ENCODE measurements at places on chromosomes 13 and 19. TPM values are rescaled to one million over a fixed set of nuclear protein-coding genes. Genes with fewer than 3 reads are reported as not detected.

DNA sequence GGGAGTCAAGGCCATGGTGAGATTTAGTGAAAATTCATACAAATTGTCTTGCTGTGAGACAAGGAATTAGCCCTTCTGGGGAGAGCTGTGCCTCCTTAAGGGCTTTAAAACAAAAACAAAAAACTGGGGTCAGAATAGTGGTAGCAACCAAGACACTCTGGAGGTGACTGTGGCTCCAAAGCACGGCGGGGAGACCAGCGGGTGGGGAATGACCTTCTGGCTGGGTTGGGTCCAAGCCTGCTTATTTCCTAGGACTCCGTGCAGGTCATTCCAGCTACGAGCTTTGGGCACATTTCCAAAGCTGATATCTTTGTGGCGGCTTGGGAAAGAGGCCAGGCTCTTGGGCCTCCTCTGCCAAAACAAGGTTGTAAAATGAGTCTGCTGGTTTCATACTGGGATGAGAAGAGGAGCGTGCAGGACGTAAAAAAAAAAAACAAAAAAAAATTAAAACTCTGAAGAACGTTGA lies 348.3 kb downstream of the UQCRFS1 start:
- no peaks in the 10 kb centered on the region for H3K36me3 ChIP-seq
- H3K4me1 ChIP-seq, result no peaks in the 10 kb centered on the region
- no peak overlapping the region for H3K4me3 ChIP-seq
- DNase-seq, result no peak
- H3K27ac ChIP-seq, result no peak overlapping the region

DNA sequence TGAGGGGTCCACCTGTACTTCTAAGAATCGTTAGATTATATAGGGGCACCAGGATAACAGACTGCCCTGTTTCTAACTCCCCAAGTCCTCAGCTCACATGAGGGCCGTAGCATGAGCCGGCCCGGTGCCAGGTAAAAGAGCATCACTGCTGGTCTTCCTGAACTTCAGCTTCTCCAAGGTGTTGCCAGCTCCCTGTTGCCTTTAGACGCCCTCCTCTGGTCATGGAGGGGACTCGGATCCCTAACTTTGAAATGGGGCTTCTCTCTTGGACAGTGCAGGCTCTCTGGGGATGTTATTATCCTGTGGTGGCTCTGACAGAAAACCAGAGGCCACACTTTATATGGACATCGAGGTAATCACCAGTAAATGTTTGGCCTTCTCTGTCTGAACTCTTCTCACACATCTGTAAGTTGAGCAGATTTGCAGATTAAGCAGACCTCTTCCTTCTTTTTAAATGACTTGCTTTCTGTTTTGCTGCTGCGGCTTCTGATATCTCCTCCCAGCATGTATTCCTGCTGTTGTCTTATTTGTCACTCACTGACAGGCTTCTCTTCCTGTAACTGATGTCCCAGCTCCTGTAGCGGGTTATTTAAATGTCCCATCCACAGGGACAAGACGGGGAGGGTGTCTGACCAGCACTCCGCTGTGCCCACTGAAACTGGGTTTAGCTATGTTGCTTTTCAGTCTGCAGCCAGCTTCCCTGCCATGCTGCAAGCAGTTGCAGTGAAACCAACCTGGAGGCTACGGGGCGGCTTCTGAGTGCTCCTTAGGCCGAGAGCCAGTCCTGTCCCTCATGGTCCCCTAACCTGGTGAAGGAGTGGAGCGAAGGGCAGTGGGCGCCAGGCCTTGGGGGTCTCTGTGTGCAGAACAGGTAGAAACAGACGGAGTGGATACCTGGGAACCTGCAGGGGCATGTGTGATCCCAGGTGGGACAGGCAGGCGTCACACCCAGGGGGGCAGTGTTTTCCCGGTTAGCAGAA lies 39.2 kb downstream of the TSSK6 start:
- H3K4me1 ChIP-seq, result no peaks in the 10 kb centered on the region
- peak; percentile 16 for DNase-seq
- H3K36me3 ChIP-seq, result peaks cover 42% of the 10 kb centered on the region
- no peak overlapping the region for H3K4me3 ChIP-seq

DNA sequence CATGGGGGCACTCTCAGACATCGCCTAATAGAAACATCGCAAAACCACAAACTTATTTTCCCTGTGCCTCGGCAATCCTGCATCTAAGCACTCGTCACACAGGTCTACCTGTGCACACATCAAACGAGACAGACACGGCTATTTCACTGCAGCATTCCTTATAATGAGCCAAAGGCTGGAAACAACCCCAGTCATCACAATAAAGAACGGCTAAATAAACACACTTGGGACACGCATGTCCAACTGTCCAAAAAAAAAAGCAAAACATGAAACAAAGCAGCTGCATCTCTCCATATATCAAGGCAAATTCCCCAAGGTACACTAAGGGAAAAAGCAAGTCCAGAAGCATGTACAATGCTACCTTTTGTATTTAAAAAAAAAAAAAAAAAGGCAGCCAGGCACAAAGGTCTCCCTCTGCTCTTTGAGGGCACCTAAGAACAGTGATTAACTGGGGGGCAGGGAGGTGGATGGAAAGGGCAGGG lies 27.2 kb upstream of the CCNP start:
- H3K27ac ChIP-seq, result peak overlapping the region; percentile 81
- H3K4me3 ChIP-seq, result peak overlapping the region; percentile 9
- peaks cover 24% of the 10 kb centered on the region for H3K36me3 ChIP-seq
- H3K4me1 ChIP-seq, result peaks cover 64% of the 10 kb centered on the region
- DNase-seq, result peak; percentile 87
- no peaks in the 10 kb centered on the region for H3K27me3 ChIP-seq

- H3K27ac ChIP-seq, result no peak overlapping the region
- H3K36me3 ChIP-seq, result no peaks in the 10 kb centered on the region
- no peaks in the 10 kb centered on the region for H3K4me1 ChIP-seq
- H3K27me3 ChIP-seq, result no peaks in the 10 kb centered on the region
- DNase-seq, result no peak
Observed at GRCh38 chr13:90118467-90119071, 1228.9 kb upstream of the MIR17HG start.

GRCh38 chr19:7013678-7014077 lies 7.6 kb downstream of the MBD3L2B start:
- H3K4me3 ChIP-seq, result no peak overlapping the region
- H3K4me1 ChIP-seq, result no peaks in the 10 kb centered on the region
- no peak overlapping the region for H3K27ac ChIP-seq
- no peak for DNase-seq
- H3K27me3 ChIP-seq, result no peaks in the 10 kb centered on the region

- H3K4me3 ChIP-seq, result no peak overlapping the region
- no peak for DNase-seq
- peaks cover 10% of the 10 kb centered on the region for H3K27me3 ChIP-seq
- no peaks in the 10 kb centered on the region for H3K4me1 ChIP-seq
- no peaks in the 10 kb centered on the region for H3K36me3 ChIP-seq
Observed at GRCh38 chr19:51448411-51449016, 9.7 kb downstream of the SIGLEC8 start.

DNA sequence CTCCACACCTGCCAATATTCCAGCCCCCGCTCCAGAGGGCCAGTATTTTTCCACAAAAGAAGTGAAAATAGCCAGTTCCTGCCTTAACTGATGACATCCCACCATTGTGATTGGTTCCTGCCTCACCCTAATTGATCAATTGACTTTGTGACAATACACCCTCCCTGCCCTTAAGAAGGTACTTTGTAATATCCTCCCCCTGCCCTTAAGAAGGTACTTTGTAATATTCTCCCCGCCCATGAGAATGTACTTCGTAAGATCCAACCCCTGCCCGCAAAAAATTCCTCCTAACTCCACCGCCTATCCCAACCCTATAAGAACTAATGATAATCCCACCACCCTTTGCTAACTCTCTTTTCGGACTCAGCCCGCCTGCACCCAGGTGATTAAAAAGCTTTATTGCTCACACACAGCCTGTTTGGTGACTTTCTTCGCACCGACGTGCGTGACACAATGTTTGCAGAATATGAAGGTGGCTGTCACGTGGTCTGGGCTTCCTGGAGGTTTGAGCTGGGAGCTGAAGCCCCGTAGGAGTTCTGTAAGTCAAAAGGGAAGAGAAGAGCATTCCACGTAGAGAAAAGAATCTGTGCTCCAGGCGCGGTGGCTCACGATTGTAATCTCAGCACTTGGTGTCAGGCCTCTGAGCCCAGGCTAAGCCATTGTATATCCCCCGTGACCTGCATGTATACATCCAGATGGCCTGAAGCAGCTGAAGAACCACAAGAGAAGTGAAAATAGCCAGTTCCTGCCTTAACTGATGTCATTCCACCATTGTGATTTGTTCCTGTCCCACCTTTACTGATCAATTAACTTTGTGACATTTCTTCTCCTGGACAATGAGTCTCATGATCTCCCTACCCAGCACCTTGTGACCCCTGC lies 6.2 kb upstream of the FUT3 start:
- H3K27me3 ChIP-seq, result no peaks in the 10 kb centered on the region
- no peaks in the 10 kb centered on the region for H3K36me3 ChIP-seq
- no peak overlapping the region for H3K4me3 ChIP-seq
- peaks cover 51% of the 10 kb centered on the region for H3K4me1 ChIP-seq

- no peaks in the 10 kb centered on the region for H3K4me1 ChIP-seq
- H3K27me3 ChIP-seq, result no peaks in the 10 kb centered on the region
- no peak for DNase-seq
- H3K27ac ChIP-seq, result no peak overlapping the region
- no peaks in the 10 kb centered on the region for H3K36me3 ChIP-seq
Observed at GRCh38 chr13:51887468-51887867, 25.7 kb downstream of the CCDC70 start.

GRCh38 chr13:75217949-75218348 lies 264.0 kb downstream of the TBC1D4 start:
- no peak overlapping the region for H3K27ac ChIP-seq
- DNase-seq, result no peak
- no peaks in the 10 kb centered on the region for H3K4me1 ChIP-seq
- no peak overlapping the region for H3K4me3 ChIP-seq
- no peaks in the 10 kb centered on the region for H3K36me3 ChIP-seq

- DNase-seq, result no peak
- H3K4me1 ChIP-seq, result no peaks in the 10 kb centered on the region
- H3K27ac ChIP-seq, result no peak overlapping the region
- H3K36me3 ChIP-seq, result no peaks in the 10 kb centered on the region
- 0 out of 3 replicates have a peak, but pooled peaks cover 8% of the 10 kb centered on the region for H3K27me3 ChIP-seq
- H3K4me3 ChIP-seq, result no peak overlapping the region
Observed at GRCh38 chr13:39956036-39956435, 300.6 kb downstream of the COG6 start.

DNA sequence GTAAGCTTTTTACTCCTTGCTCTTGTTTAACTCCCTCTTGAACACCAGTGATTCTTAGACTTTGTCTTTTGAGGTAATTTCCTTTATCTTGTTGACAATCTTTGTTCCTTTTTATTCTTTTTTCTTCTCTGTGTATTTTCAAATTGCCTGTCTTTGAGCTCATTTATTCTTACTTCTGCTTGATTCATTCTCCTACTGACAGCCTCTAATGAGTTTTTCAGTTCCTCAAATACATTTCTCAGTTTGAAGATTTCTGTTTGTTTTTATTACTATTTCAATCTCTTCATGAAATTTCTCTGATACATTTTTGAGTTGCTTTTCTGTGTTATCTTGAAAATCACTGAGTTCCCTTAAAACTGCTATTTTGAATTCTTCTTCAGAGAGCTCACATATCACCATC lies 154.1 kb downstream of the ATP8A2 start:
- no peak overlapping the region for H3K27ac ChIP-seq
- H3K4me3 ChIP-seq, result no peak overlapping the region
- no peaks in the 10 kb centered on the region for H3K4me1 ChIP-seq

GRCh38 chr19:41541990-41542584 lies 33.9 kb upstream of the CEACAM21 start:
- peaks cover 22% of the 10 kb centered on the region for H3K27me3 ChIP-seq
- DNase-seq, result peak; percentile 31
- no peak overlapping the region for H3K27ac ChIP-seq
- H3K36me3 ChIP-seq, result no peaks in the 10 kb centered on the region

DNA sequence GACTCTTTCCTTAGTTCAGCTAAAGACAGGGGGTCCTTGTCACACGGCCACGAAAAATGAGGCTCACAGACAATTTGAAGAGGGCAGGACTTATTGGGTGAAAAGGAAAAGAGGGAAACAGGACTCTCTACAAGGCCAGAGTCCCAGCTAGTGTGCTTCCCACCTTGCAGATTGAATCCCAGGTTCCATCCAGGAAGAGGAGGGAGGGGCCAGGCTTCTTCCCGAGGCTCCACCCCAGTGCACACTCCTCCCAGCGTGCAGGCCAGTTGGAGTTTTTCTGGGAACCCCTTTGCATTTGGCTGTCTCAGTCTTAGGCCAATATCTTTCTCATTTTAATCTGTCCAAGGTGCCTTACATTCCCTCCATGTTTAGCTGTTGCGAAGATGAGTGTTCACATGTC lies 106.8 kb downstream of the DNAJC3 start:
- no peak for DNase-seq
- no peaks in the 10 kb centered on the region for H3K27me3 ChIP-seq
- H3K4me3 ChIP-seq, result no peak overlapping the region

DNA sequence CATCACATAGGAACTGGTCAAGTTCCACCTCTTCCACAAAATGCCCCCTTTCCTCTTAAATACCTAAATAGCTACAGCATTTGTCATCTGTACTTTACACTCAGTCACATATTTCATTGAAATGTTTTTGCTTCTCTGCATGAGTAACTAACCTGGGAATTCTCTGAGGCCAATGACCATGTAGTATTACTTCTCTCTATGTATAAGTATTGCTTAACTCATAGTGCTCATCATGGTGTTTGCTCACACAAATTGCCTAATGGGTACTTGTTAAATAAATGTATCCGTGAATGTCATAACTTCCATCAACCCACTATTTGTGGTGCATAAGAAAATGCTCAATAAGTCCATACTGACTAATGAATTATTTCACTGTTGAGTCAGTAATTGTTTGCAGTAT lies 115.5 kb downstream of the FGF14 start:
- peak; percentile 53 for DNase-seq
- H3K4me3 ChIP-seq, result no peak overlapping the region
- H3K36me3 ChIP-seq, result no peaks in the 10 kb centered on the region
- 0 out of 2 replicates have a peak, but pooled peaks cover 7% of the 10 kb centered on the region for H3K4me1 ChIP-seq
- H3K27me3 ChIP-seq, result no peaks in the 10 kb centered on the region
- no peak overlapping the region for H3K27ac ChIP-seq

- H3K36me3 ChIP-seq, result no peaks in the 10 kb centered on the region
- peak overlapping the region; percentile 58 for H3K27ac ChIP-seq
Observed at GRCh38 chr19:53659292-53659691, 27.5 kb downstream of the DPRX start.

DNA sequence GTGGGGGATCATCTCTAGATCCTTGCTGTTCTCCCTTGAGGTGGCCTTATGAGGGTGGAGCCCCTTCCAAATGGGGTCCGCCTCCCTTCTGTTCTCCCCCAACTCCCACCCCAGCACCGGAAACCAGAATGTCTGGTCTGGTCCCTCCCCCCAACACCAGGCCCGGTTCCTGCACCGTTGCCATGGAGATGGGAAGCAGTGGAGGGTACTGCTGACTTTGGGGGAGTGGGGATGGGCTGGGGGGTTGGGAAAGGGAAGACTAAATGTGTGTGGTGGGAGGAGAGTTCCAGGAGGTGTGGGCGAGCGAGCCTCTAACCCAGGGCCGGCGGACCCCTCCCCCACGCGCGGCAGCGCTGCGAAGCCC lies 1.7 kb downstream of the SHANK1 start:
- no peak overlapping the region for H3K4me3 ChIP-seq
- H3K27ac ChIP-seq, result no peak overlapping the region
- no peak for DNase-seq
- H3K27me3 ChIP-seq, result peaks cover 58% of the 10 kb centered on the region
- no peaks in the 10 kb centered on the region for H3K4me1 ChIP-seq

The CAMSAP3 gene
- total RNA-seq, result 11.8 TPM

The CELF5 gene
- total RNA-seq, result 0.31 TPM

The FEM1A gene
- 10.8 TPM for total RNA-seq

The SIGLEC10 gene
- not detected for total RNA-seq

The MIR17HG gene
- 12.3 TPM for total RNA-seq

The SIRT2 gene
- total RNA-seq, result 22.3 TPM
